ENCODE measurements at places on chromosomes 1 and 21.

GRCh38 chr1:9858293-9859035, 34.7 kb upstream of the CLSTN1 start:
- no peak for DNase-seq

GRCh38 chr1:156894711-156895454, 1.4 kb downstream of the PEAR1 start:
- DNase-seq = peak; percentile 56

- peak; percentile 82 for DNase-seq
Measured at GRCh38 chr1:170711682-170712081, 47.8 kb downstream of the PRRX1 start.

DNA sequence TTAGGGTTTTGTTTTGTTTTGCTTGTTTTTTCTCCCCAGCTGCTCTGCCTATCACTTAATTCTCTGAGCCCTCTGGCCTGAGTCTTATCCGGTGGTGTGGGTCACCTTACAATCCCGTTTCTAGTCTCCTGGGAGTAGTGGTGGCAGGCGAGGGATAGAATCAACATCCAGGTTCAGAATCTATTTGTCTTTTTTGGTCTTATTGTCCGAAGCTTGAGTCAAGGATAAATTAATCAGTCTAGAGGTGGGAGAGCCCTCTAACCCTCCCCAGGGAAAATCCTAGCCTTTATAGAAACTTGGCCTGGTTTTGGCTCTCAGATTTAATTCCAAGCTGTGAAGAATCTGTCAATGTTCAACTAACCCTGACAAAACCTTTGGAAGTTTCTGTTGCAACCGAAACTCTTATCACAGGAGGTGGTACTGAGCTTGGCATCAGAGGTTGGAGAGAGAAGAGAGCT, 246.3 kb downstream of the FGGY start:
- DNase-seq = no peak

GRCh38 chr21:26457817-26458216, 115.3 kb downstream of the CYYR1 start:
- DNase-seq = no peak

DNA sequence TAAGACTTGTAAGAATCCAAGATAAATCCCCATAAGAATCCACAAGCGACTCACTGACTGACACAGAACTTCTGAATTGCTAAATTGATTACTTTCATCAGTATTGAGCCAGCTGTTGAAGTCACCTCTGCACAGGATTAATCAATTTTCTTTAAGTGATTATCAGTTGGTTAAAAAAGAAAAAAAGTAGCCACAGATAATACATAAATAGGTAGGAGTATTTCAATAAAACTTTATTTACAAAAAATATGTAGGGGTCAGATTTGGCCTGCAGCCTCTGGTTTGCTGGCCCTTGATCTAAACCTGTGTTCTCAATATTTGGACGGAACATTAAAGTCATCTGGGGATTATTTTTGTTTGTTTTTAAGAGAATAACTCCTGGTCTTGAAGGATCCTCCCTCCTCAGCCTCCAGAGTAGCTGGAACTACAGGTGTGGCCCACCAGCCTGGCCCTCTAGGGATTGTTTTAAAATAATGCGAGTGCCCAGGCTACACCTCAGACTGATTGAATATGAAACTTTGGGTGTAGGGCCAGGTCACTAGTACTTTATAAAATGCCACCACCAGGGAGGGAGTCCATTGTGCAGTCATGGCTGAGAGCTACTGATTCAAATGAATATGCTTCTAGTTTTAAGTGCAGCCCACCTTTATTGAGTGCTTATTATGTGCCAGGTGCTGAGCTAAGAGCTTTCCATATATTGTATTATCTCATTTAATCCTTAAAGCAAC, 6.8 kb upstream of the TMEM183A start:
- no peak for DNase-seq

DNA sequence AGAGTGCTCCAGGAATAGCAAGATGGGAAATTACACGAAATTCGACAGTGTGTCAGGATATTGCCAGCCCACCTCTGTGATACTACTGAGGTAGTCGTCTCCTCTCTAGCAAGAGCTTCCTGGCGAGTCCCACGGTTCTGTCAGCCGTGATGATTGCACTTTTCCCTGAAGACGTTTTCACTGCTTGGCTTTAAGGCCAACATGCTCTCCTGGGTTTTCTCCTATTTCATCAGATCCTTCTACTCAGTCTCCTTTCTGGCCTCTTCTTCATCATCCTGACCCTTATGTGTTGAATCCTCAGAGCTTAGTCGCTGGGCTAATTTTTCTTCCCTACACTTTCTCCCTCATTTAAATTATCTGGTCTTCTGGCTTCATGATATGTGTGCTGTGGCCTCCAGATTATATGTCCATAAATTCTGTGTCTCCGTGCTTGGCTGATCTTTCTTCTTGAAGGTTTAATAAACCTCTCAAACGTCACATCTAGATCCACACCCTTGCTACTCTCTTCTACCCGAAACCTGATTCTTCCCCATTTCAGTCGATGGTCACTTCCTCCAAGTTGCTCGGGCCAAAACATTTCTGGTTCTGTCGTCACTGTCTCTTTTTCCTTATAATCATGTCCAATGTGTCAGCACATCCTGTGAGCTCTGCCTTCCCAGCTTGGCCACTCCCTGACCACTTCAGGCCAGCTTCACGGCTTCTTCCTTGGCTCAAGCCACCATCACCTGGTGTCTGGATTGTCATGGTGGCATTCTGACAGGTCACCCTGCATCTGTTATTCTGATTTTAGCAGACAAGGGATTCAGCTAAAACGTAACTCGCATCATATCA, 12.2 kb downstream of the OR2B11 start:
- no peak for DNase-seq

DNA sequence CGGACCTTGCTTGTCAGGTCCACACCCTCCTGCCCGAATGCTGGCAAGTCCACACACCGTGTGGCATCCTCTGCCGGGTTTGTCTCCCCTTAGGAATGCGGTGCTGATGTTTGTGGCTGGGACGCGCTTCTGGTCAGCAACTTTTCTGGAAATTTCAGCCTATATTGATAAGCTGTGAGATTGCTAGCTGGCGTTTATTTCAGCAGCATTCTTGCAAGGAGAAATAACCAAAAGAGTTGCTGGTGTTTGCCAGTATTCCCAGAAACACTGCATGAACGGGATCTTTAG, 601 bp downstream of the CEPT1 start:
- peak; percentile 80 for DNase-seq

DNA sequence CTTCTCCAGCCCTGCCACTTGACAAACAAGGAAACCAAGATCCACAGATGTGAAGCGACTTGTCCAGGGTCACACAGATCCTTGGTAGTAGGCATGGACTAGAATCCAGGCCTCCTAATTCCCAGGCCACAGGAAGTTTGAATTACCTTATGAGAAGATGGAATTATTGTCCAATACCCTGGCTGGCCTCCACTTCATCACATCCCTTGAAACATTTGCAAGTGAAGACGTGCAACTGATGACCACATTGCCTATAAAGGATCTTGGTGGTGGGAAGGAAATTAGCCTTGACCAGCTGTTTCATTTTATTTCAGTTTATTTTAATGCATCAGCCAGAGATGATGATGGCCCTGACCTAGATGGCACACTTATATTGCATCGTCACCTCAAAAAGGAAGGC, 165.8 kb upstream of the CAMK1G start:
- DNase-seq = no peak

- peak; percentile 83 for DNase-seq
Measured at GRCh38 chr1:89671775-89672488, 39.0 kb downstream of the LRRC8C start.

DNA sequence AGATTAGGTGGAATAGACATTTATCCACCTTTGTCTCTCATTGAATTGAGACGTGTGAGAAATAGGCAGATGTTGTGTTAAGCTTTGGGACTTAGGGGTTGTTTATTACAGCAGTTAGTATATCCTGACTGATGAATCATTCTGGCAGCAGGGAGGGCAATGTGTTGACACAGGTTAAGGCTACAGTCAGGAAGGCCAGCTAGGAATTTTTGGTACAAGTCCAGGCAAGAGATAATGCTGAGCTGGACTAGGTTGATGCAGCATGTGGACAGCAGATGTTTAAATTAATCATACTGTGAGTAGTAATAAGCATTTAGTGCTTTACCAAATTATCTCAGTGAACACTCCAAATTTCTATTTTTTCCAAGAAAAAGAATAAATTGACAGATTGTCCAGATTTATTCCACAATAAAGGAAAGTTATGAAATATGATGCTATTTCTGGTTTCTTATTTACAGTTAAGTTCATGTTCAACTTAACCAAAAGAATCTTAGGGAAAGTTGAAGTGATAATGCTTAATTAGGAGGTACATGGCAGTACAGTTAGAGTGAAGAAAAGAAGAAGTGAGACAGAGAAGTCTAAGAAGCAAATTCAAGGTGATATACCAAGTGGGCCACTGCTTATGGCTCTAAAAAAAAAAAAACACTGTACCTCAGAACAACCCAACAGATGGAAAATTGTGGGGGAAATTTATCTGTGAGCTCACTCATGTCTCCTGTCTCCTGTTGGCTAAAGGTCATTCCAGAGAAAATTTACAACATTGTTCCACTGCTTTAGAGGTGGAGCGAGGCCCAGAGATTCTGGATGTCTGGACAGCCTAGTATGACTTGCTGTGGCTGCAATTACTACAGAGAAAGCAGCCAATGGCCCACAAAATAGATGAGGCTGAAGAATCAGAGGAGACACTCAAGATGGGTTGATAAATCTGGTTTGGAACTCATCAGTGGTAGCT, 102.7 kb upstream of the C21orf91 start:
- peak; percentile 50 for DNase-seq

GRCh38 chr1:43990271-43991199, 864 bp upstream of the CCDC24 start:
- DNase-seq = peak; percentile 43
